GOT3 (cell line): ENCODE measurements at places on chromosomes 16 and 17.
A peak's percentile ranks its signal among the peaks of the same experiment; 100 is the strongest.

GRCh38 chr16:28491230-28491969 lies 474 bp downstream of the CLN3 start:
- no peak for DNase-seq

- DNase-seq = no peak
Observed at GRCh38 chr16:72126429-72126765, 32.8 kb downstream of the DHX38 start.

GRCh38 chr16:81401035-81401950 lies 43.3 kb upstream of the CMIP start:
- DNase-seq = peak; percentile 21

DNA sequence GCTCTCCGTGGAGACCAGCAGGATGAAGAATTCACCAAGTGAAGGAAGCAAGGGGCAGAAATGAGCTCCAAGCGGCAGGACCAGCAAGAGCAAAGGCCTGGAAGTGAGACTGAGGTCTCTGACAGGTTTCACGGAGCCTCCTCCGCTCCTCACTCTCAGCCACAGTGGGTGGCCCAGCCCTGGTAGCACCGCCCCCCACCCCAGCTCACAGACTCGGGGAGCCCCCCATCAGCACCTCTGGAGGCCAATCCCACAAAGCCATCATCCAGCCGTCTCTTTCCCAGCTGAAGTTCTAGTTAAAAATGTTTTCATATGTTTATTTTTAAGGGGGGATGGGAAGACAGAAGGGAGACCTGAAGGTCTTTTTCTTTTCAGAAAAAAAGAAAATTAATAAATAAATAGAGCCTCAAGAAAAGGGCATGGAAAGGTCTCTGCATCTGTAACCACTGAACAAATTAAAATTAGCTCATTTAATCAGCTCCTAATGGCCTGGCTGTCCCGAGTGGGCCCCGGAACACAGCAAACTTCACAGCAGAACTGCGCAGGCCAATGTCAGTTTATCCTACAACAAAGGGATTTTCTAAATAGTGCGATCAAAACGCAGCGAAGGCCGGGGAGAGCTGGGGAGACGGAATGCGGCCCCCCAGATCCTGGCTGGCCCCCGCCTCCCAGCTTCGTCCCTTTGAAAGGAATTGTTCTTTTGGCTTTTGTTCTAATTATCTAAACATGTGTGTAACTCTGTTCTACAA lies 190.3 kb downstream of the ZNF423 start:
- no peak for DNase-seq

DNA sequence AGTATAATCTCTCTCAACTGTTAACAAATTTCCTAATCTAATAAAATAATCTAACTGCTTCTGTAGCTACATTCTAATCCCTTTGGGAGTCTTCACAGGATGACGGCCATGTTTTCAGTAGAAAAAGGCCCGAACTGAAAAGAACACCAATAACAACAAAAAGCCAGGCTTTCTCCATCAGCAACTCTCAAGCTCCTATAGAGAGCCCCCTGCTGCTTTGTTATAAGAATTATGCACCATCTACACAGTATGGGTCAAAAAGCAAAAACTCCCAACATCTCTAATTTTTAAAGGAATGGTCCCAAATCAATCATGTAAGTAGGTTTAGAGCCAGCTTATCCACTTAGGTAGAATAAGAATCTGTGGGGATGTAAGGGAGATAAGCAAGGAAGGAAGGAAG lies 163.6 kb upstream of the C17orf78 start:
- no peak for DNase-seq

GRCh38 chr16:50547340-50548124 lies 664 bp upstream of the NKD1 start:
- no peak for DNase-seq

DNA sequence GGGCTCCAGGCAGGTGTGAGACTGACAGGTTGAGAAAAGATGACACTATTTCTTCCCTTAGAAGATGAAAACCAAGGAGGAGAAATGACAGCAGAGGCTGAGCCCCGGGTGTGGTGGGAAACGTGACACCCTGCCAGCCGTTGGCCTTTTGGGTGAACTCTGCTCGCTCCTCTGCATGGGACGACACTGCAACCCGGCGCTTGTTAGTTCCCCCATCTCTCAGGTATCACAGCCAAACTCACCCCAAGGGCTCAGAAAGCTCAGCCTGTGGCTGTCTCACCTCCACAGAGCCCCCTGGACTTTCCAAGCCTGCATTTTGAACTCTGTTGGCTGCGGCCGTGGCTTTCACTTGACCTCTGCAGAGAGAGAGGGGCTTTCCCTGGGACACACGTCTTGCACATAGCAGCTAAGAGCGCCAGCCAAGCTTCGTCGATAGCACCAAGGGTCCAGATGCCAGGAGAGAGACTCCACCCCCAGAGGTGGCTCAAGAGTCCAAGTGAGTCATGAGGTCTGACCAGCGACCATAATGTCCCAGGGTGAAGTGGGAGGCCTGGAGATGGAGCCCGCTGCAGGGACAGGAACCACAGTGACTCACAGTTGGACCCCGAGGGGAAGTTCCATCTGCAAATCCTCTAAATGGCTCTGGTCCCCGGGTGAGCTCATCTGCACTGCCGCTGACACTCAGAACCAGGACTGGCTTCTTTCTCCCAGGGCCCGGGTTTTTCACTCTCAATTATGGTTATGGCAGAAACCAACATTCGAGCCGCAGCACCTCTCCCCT lies 301.9 kb downstream of the SOX9 start:
- DNase-seq = peak; percentile 28

GRCh38 chr17:66753126-66753920 lies 81.6 kb upstream of the CACNG5 start:
- no peak for DNase-seq

GRCh38 chr16:677316-678190 lies 2.1 kb downstream of the RHBDL1 start:
- DNase-seq = no peak

DNA sequence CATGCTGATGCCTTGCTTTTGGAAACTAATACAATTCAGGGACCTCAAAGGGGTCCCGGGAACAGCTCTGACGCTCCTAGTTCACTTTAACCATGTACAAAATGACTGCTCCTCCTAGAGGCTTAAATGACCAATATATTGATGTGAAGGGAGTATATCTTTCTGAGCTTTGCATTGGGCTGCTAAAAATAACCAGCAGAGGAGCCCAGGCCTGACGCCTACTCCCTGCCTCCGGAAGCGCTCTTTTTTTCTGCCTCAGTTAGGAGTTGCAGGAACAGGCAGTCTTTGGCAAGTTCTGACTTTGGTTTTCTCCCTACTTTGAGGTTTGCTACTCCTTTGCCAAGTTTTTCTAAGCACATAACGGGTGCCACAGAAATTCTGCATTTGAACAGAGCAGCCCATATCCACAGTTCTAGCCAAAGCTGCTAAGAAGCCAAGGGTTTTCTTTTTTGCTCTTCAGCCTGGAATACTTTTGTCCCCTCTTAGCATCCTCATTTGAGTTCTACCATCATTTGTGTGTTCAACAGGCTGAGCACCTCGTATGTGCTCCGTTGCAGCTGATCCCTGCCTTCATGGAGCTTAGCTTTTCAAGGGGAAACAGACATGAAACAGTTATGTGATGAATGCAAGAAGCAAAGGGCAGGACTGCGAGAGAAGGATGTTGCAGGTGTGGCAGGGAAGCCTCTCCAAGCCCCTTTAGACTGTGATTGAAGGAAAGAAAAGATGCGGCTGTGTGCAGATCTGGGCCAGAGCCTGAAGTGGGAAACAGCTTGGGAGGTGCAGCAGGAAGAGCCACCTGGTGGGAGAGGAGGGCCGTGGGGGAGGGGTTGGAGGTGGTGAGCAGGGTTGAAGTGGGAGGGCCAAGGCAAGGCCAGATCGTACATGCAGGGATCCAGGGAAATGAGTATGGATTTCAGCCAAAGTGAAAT lies 2.8 kb upstream of the NAGPA start:
- DNase-seq = no peak

DNA sequence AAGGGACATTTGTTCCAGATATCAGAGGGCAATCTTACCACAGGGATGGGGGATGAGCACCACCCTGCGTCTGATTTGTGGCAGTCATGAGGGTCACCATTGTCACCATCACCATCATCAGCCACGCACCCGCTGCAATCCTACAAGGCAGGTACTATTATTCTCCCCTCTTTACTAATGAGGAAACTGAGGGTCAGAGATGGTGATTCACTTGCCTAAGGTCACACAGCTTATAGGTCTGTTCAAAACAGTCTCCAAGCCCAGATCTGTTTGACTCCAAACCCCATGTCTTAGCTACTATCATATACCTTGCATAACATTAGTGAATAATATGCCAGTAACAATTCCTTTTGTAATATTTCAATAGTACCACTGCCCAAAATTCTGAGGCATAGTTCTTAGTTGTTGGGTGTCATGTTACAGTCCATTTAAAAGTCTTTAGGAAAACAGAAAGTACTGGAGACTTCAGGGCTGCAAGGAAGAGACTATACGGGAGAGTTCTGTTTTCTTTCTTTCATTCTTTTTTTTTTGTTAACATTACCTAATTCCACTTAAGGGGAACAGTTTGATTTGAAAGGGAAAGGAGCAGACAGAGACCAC lies 166.4 kb downstream of the C16orf95 start:
- no peak for DNase-seq

DNA sequence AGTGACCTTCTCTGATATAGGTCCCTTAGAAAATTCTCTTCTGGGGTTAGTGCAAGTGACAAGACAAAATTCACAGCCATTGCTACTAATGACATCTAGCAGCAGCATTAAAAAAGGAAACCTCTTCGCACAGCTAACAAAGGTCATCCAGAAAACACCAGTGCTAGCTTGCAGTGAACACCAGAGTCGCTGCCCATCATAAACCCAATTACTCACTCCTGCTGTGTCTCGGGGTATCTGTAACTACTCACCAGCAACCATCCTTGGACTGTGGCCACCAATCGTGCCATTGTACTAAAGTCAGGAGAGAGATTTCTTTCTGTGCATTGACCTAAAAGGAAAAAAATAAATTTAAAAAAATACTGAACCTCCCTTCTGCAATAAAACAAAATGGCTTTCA lies 1494.7 kb upstream of the CDH8 start:
- DNase-seq = no peak

GRCh38 chr17:8122924-8123694 lies 797 bp downstream of the HES7 start:
- no peak for DNase-seq

- no peak for DNase-seq
Observed at GRCh38 chr17:47990962-47991731, 20.2 kb downstream of the CDK5RAP3 start.

DNA sequence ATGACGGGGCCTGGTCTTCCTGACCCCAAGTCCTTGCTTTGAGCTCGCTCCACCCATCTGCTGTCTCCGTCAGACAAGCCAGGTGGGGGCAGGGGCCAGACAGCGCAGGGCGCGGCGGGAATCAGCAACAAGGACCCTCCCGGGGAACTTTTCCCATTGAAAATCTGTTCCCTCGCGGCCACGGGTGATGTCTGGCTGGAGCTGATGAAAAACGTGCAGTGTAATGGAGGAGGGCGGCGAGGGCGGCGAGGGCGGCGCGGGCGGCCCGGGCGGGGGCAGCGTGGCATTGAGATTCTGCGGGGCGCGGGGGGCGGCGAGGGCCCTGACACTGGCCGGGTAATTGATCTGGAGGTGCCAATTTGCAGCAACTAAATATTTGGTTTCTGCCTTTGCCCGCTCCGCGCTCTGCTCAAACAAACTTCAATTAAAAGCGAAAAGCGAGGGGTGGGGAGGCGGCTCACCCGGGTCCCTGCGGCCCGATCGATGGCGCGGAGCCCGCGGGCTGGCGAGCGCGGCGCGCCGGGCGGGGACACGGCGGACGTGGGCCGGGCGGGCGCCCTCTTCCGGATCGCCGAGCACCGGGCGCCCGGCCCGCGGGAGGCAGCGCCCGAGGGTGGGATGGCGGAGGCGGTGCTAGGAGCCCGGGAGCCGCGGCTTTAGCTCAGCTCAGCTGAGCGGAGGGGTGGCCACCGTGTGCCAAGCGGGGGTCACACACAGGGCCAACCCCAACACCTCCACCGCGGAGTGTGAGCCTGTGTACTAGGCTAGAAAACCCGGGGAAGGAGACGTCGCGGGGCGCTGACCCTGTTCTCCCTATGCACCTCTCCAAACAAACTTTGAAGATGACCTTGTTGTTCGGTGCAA lies 32.4 kb downstream of the DCAKD start:
- DNase-seq = no peak

DNA sequence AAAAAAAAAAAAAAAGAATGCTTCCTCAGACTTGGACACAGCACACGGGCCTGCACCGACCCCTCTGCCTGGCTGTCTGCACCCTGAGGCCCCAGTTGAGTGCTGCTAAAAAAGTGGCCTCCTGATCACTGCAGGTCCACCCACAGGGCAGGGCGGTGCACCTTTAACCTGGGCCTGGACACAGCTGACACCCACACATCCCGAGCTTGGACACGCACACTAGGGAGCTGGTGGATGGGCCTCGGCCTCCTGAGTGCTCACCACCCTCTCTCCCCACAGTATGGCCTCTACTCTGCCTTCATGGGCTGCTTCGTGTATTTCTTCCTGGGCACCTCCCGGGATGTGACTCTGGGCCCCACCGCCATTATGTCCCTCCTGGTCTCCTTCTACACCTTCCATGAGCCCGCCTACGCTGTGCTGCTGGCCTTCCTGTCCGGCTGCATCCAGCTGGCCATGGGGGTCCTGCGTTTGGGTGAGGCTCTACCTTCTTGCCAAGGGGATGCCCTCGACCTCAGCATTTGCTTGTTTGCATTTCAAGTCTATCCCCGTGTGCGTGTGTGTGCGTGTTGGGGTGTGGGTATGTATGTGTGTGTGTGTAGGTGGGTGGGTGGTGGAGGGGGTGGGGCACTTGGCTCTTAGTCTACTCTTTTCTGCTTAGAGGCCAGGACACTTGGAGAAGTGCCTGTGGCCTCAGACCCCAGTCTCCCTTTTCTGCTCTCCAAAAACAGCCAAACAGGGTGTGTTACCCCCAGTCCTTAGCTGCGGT lies 2.3 kb downstream of the SLC26A11 start:
- no peak for DNase-seq

DNA sequence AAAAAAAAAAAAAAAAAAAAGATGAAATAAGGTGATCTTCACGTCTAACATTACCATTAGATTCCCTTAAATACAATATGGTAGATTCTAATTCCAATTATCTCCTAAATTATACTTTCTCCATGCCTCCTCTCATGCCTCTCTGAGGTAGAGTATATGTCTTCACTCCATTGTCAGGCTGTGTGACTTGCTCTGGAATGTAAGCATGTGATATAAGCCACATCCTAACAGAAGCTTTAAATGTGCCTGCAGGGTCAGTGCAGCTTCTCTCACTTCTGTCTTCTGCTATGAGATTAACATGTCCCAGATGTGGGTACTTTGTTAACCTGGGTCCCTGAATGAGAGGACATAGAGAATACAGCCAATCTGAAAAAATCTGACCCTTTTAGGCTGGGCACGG lies 32.6 kb downstream of the MED13 start:
- no peak for DNase-seq

DNA sequence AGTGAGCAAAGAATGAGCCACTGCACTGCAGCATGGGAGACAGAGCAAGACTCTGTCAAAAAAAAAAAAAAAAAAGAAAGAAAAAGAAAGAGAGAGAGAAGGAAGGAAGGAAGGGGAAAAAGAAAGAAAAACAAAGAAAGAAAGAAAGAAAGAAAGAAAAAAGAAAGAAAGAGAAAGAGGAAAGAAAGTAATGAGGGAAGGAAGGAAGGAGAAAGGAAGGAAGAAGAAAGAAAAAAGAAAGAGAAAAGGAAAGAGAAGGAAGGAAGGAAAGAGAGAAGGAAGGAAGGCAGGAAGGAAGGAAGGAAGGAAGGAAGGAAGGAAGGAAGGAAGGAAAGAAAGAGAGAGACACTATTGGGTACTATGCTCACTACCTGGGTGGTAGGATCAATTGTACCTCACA lies 122.2 kb upstream of the ERCC4 start:
- DNase-seq = no peak
